Stimulated activated CD4-positive, alpha-beta T cell treated with anti-CD3 and anti-CD28 coated beads, Interleukin-15, amount 100 ng/mL, for 1 hour (primary cell): ENCODE measurements at places on chromosomes 3 and 15.

DNA sequence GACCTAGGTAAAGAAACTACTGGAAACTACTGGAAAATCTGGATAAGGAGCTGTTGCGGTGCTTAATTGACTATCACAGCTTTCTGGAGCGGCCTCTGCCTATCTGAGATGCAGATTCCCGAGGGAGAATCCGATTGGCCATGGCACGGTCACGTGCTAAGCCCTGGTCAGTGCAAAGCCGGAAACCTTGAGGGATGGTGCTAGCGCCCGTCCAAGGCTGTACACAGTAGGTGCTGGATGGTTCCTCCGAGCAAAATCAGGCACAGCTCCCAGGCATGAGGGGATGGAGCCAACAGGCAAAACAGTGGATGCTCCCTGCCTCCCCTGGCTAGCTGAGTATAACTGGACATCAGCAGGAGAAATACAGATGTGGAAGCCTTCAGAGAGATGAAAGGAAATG, 238.7 kb upstream of the HES1 start:
- DNase-seq, result no peak

DNA sequence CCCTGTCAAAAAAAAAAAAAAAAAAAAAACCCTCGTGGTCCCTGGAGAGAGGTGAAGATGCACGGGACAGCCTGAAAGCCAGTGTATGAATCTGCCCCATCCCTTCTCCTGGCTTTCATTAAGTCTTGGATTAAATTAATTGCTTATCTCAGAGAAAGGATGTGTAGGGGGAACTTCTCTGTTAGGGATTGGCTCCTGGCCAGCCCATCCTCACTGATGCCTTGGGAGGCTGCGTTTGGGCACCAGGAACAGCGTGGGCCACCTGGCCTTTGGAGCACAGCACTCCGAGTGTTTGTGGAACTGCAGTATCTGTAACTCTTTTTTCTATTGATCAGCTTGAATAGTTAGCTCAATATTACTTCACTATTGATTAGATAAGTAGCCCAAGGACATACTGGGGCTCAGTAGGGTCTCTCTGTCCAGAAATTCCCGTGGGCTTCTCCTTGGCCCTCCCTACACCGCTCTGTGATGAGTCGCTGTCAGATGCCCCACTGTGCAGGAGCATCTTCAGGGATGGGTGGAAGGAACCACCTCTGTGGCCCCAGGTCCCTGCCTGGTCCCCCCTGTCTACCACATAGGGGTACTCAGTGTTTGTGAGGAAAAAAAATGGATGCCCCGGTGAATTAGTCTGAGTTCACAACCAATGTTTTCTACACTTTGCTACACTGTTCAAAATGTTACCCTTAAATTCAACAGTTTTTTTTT, 2.0 kb downstream of the PXYLP1 start:
- no peak for DNase-seq

GRCh38 chr3:98004721-98005120, 30.4 kb downstream of the GABRR3 start:
- DNase-seq, result no peak

- no peak for DNase-seq
These were observed 8.6 kb upstream of the NR2F2 start for GRCh38 chr15:96321639-96322535.

DNA sequence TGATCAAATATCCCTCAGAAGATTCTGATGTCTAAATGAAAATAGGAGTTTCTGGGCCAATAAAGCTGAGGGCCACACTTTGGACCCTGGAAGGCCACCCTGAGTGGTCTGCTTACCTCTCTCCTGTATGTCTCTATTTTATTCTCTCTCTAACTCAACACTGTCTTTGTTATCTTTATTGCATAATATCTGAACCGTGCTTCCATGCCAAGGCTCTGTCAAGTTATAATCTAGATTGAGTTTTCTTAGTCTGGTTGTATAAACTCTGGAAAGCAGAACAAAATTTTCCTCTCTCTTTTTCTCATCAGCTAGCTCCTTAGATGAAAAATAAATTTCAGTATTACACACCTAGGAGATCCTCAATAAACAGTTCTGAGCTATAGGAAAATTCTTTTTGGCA, 36.2 kb upstream of the ACTL6A start:
- DNase-seq, result no peak

GRCh38 chr3:108491456-108491855, 18.9 kb downstream of the MYH15 start:
- no peak for DNase-seq

GRCh38 chr3:46208167-46208704, at the start of gene CCR1:
TSS of gene CCR1 (minus strand) at chr3:46208313. CDS start at chr3:46204313, 4,000 bp downstream.
- no peak for DNase-seq

GRCh38 chr3:49793486-49794085, 6.1 kb downstream of the CDHR4 start:
- DNase-seq, result no peak

- no peak for DNase-seq
These were observed 278.1 kb upstream of the P2RY1 start for GRCh38 chr3:152556731-152557254.

GRCh38 chr15:40459391-40460015, 11.3 kb upstream of the CHST14 start:
- no peak for DNase-seq

- no peak for DNase-seq
These were observed 203.5 kb upstream of the LINGO1 start for GRCh38 chr15:77836121-77836692.

GRCh38 chr3:175558261-175558660, 699.1 kb downstream of the NAALADL2 start:
- DNase-seq, result no peak

- no peak for DNase-seq
These were observed 221.7 kb upstream of the TMC3 start for GRCh38 chr15:81595752-81596151.

DNA sequence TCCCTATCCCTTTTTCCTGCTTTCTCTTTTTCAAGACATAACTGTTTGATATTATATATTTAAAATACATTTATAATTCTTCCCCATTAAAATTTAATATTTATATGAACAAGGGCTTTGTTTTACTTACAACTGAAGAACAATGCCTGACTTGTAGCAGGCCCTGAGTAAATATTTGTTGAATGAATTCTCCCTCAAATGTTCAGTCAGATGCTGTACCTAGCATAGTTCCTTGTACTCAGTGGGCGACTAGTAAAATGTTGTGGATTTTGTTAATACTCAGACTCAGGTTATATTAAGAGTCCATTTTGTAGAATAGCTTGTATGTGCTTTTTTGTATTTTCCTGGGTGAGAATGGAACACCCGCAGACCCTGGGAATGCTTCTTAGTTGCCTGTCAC, 69.1 kb downstream of the SEC22A start:
- DNase-seq, result no peak

- peak; percentile 39 for DNase-seq
These were observed 20.4 kb upstream of the SATB1 start for GRCh38 chr3:18445401-18446148.

GRCh38 chr3:18195836-18196235, 229.3 kb downstream of the SATB1 start:
- DNase-seq, result no peak

- DNase-seq, result no peak
These were observed 446.2 kb upstream of the NR2F2 start for GRCh38 chr15:95884276-95884675.

DNA sequence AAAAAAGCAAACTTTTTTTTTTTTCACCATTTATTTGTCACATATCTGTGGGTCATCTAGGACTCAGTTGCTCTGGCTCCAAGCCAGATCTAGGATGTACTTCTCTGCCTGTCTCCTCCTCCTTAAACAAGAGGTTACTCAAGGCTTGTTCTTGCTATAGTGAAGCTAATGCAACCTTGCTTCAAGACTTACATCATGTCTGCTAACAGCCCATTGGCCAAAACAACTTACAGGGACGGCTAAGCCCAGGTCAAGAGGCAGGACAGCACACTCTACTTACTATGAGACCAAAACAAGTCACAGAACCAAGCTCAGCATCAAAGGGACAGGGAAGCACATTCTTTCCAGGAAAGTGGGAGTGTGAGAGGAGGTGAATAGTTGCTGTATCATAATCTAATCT, 123.8 kb upstream of the BNIP2 start:
- DNase-seq, result no peak

GRCh38 chr3:21229426-21230135, 521.4 kb downstream of the ZNF385D start:
- DNase-seq, result no peak

GRCh38 chr3:62238431-62238830, 134.9 kb downstream of the FEZF2 start:
- no peak for DNase-seq

- no peak for DNase-seq
These were observed 52.6 kb upstream of the ULK4 start for GRCh38 chr3:42014458-42014920.

DNA sequence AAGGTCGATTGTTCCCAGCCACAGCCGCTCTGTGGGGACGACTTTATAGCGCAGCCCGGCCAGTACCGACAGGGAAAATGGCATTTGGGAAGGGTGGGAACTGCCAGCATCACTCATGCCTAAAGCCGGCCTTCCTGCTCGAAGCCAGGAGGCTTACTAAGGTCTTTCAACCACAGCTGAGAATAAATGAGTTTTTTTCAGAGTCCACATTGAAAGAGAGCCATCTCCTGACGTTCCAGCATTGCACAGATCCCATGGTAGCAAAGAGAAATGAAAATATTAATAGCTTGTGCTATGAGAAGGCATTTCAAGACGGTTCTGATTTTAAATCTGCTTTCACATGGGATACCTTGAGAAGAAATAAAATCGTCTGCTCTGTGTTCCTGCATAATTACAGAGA, 230.2 kb upstream of the IGF1R start:
- DNase-seq, result no peak

DNA sequence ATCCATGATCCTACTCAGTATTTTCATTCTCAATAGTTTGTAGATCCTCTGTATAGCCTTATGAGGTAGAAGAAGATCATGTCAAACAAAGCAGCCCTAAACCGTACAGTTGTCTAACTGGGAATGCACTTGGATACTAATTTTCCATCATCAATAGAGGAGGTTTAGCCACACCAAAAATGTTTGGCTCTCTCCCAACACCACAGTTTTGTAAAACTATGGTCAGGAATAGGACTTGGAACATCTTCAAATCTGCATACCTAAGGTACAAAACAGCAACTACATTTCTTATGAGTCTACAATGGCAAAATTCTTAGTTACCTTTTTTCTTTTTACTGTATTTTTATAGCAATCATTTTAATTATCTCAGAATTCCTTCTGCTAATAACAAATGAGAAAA, 1001.6 kb downstream of the ROBO2 start:
- no peak for DNase-seq

DNA sequence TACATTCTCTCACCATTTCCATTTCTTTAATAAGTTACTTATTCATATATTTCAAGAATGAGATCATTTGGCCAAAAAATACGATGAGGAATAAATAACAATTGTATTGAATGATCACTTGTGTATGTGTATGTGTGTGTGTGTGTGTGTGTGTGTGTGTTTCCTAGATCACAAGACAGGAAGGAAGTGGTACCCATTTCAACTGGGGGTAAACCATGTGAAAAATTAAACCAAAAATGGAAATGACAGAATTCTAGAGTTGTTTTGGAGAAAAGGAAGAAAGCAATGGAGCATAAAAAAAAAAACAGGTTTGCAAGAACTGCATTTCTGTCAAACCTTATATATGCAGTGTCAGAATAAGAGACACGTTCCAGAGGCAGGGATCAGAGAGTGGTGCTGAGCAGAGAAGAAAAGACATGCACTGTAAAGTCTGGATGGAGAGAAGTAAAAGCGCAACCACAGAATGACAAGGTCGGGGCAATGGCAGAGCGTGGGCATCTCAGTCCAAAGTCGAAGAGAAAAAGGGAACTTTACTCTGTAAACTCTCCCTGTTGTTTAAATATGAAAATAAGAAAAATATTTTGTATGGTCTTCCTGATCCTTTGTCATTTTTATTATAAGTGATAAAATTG, 75.5 kb downstream of the PEX5L start:
- no peak for DNase-seq

GRCh38 chr3:125179143-125179883, 33.2 kb downstream of the SLC12A8 start:
- DNase-seq, result no peak

GRCh38 chr15:59138243-59138642, 33.3 kb downstream of the CCNB2 start:
- DNase-seq, result peak; percentile 32

- no peak for DNase-seq
These were observed 88.2 kb upstream of the TSC22D2 start for GRCh38 chr3:150319900-150320299.

GRCh38 chr3:114499976-114500375, 206.1 kb downstream of the TIGIT start:
- DNase-seq, result no peak

DNA sequence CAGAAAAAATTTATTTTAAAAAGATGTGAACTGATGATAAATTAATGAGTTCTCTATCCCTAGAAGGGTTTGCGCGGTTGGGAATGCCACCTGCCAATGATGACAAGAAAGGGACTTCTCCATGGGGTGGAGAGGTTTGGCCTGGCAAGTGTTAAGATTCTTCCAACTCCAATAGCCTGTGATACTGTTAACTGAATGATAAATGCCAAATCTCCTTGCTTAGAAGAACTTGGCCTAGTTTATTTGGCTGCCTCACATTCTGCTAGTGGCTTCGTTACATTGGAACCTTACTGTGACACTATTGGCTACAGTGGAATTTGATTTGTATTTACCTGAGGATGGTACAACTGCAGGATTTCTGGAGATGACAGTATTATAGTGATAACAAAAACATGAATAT, 91.7 kb upstream of the CCNL1 start:
- DNase-seq, result no peak
